Daoy (cell line): ENCODE measurements at places on chromosomes 5 and 9. TPM values are rescaled to one million over a fixed set of nuclear protein-coding genes. Genes with fewer than 3 reads are reported as not detected.

DNA sequence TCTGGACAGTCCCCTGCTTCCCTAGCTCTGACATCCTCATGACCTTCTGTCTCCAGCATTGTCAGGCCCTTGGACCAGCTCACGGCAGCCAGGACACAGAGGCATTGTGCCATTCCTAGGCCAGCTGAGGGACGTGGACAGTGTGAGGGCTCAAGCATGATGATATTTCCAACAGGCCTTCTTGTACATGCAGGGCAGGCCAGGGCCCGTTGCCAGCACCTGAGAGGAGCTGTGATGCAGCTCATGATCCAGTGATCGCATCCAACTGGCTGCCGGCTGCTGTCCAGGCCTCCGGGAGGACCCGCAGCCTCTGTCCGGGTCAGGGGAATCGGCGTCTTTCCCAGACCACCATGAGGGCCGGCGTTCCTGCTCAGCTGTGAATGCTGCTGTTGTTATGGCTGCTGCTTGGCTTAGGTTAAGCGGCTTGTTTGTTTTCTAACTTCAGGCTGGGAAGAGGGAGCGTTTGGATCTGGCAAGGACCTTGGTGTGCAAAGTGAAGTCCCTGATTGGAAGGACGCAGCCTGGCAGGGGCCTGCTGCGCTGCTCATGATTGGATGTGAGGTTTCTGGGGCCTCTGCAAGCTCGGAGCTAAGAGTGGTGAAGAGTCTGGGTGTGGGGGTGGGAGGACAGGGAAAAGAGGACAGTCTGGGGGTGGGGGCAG lies 53.8 kb downstream of the PDZD2 start:
- no peak for DNase-seq

GRCh38 chr9:124869986-124870560 lies 8.1 kb downstream of the ARPC5L start:
- peak; percentile 56 for DNase-seq

CTNND2 gene
- 4.5 and 4.9 TPM in 2 replicates for total RNA-seq

BTF3 gene
- 680 and 912 TPM in 2 replicates for total RNA-seq

OR1Q1 gene
- not detected in 2 replicates for total RNA-seq
